Type B pancreatic cell (in vitro differentiated cells): ENCODE measurements at places on chromosomes 16 and 17. TPM values are rescaled to one million over a fixed set of nuclear protein-coding genes. Genes with fewer than 3 reads are reported as not detected.

The HSD17B2 gene
- 6.8 and 17.8 TPM in 2 replicates for total RNA-seq

The LPO gene
- total RNA-seq, result not detected in 2 replicates

The MRPL10 gene
- 37.7 and 49.4 TPM in 2 replicates for total RNA-seq

The NPIPB13 gene
- 9.1 and 15.3 TPM in 2 replicates for total RNA-seq

The CD79B gene
- total RNA-seq, result not detected in 2 replicates

The NPIPB8 gene
- total RNA-seq, result not detected in 2 replicates

GRCh38 chr17:64938925-64939474, 19.7 kb upstream of the LRRC37A3 start:
- no peak for DNase-seq

DNA sequence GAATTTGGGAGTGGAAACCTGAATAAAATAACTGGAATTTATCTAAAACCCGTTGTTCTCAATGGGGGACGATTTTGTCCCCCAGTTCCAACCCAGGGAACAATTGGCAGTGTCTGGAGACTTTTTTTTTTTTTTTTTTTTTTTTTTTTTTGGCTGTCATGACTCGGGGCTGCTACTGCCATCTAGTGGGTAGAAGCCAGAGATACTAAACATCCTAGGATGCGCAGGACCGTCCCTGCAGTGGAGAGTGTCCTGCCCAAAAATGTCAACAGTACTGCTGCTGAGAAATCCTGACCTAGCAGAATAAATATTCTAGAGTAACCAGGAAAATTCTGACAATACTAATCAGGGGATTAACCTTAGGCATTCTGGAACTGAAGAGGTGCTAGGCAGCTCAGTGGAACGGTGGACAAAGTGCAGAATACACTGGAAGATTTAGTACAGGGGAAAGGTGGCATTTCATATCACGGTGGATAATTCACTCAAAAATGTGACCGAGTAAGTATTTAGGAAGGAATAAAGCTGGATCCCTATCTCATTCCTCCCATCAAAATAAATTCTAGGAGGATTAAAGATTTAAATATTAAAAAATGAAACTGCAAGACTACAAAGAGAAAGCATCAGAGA, 107.6 kb downstream of the SPECC1 start:
- DNase-seq, result no peak

DNA sequence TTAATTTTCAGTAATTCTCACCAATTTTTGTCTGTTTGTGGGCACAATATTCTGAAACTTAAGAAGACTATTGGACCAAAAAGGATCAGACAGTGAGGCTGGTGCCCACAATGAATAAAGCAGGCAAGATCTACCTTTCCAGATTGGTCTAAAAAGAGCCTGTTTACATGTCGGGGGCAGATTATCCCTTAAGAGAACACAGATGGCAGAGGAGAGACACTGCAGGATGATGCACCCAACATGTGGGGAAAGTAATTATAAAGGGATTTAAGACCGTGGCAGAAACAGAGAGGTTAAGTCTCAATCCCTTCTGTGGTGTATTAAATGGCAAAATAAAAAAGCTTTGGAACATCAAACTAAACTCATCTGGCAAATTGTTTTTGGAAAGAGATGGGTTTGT, 331.8 kb upstream of the CDH11 start:
- no peak for DNase-seq

DNA sequence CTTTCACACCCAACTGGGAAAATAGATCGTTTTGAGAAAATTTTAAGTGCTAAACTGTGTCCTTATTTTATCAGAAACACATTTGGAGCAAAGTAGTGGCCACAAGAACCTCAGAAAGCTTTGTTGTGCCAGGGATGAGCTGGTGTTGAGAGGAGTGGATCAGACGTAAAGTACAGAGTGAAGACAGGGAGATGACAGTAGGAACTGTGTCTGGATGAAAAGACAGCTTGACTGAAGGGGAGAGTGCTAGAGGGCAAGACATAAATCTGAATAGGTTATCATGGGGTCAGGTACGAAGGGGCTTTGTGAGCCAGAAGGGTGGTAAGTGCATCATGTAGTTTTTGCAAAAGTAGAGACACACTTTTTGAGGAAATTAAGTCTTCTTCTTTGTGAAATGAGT, 39.3 kb upstream of the CARMIL2 start:
- DNase-seq, result no peak

DNA sequence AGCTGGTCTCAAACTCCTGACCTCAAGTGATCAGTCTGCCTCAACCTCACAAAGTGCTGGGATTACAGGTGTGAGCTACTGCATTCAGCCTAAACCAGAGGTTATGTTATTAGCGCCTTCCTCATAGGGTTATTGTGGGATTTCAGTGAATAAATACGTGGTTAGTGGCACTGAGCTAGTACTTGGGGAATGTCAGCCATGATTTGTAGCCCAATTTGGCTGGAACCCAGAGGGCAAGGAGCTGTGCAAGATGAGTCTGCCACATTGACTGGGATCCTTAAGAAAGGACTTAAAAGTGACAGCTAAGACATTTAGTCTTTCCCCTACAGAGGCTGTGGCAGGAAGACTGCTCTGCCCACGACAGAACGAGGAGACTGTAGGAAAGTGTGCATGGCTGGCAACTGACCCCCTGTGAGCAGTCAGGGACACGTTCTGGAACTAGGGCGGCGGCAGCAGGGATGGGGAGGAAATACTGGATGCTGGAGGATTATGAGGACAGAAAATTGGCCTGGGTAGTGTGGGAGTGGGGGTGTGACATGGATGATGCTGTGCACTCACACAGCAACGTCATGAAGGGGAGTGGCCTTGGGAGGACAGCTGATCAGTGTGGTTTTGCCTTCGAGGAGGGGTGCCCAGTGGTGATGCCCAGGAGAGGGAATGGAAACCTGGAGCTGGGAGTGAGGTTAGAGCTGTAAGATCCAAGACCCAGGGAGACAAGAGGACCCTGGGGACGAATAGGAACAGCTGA, 14.6 kb downstream of the ATP5PD start:
- DNase-seq, result no peak

DNA sequence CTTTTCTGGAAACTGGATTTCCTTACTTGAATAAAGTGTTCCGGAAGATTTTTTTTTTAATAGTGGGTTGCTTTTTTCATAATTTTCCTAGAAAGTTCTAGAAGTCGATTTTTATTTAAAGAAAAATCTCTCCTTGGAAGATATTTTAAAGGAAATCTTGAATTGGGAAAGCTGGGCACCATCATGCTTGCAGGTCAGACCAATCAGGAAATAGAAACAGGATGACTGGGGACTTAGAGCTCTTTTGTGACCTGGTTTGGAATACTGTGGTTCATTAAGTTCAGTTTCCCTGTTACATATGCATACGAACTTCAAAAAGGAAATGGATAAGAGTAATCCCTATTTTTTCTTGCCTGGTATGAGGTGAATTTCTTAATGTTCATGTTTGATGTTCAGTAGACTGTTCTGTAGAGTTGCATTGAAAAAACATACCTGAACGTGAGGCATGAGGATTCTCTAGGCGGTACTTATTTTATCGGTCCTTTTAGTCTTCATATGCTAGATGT, 1.2 kb downstream of the NFATC3 start:
- DNase-seq, result no peak

GRCh38 chr17:65558683-65559460, 2.6 kb downstream of the AXIN2 start:
- no peak for DNase-seq

GRCh38 chr17:50967795-50968194, 101.6 kb upstream of the TOB1 start:
- no peak for DNase-seq

- DNase-seq, result peak; percentile 80
Measured at GRCh38 chr17:62627219-62627903, at the start of gene MRC2. Gene MRC2, plus strand, starts transcription at chr17:62627670. Its CDS starts 133 bp downstream, at chr17:62627803.

DNA sequence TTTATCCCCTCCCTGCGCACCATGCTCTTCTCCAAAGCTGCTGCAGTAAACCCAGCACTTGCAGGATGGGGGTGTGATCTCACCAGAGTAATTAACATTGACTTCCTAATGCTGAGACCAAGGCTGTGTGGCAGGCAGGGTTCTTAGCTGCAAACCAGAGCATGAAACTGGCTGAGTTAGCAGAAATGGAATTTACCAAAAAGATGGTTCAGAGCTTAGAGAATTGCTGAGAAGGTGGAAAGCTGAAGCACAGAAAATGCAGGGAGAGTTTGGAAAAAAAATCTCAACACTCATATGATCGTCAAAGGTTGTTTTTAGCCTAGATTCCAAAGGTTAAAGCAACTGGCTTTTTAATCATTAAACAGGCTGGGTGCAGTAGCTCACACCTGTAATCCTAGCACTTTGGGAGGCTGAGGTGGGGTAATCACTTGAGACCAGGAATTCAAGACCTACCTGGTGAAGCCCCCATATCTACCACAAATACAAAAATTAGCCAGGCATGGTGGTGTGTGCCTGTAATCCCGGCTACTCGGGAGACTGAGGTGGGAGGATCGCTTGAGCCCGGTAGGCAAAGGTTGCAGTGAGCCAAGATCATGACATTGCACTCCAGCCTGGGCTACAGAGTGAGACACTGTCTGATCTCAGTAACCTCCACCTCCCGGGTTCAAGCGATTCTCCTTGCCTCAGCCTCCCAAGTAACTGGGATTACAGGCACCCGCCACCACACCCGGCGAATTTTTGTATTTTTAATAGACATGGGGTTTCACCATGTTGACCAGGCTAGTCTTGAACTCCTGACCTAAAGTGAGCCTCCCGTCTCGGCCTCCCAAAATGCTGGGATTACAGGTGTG, 6.0 kb upstream of the TXNDC11 start:
- no peak for DNase-seq

GRCh38 chr16:3187798-3188674, at the start of gene OR1F1:
Gene OR1F1, plus strand, starts transcription at chr16:3188204.
- no peak for DNase-seq

DNA sequence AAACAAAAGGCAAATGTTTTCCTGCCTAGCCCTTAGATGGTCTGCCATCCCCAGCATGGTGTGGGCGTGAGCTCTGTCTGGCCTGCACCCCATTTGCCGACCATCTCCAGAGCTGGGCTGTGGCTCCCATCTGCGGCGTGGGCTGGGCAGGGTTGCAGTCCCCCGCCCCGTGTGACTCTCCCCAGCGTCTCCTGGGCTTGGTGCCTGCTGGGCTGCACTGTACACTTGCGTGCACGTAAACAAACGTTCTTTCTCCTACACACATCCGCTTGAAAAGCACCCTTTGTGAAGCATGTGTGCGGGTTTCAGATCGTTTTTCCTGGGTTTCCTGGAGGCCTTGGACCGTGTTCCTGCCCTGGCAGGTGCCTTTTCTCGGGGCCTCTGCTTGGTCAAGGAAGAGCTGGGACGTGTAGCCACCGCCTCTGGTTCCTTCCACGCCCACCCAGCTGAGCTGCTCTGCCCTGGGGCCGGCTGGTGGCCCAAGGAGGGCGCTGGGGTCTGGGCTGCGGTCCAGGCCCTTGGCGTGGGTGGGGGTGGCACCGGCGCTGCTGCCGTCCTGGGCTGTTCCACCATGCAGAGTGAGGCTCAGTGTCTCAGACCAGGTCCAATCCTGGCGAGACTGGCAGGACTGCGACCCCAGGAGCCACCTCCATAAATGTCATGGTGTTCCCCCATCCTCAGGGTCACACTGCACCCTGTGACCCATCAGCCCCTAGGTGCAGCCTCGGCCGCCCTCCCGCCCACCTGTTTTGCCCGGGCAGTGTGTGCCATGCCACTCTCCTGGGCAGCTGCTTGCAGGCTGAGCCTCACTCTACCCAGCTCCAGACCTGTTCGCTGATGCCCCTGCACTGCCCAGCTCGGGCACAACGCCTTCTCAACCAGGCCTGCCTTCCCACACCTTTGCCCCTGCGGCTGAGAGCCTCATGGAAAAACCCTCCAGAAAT, 9.9 kb upstream of the BAIAP3 start:
- DNase-seq, result no peak

GRCh38 chr16:11152677-11153331, 103.2 kb downstream of the SOCS1 start:
- no peak for DNase-seq
